Lower lobe of right lung (tissue), 2 donors: ENCODE measurements at places on chromosomes 12 and 14.

DNA sequence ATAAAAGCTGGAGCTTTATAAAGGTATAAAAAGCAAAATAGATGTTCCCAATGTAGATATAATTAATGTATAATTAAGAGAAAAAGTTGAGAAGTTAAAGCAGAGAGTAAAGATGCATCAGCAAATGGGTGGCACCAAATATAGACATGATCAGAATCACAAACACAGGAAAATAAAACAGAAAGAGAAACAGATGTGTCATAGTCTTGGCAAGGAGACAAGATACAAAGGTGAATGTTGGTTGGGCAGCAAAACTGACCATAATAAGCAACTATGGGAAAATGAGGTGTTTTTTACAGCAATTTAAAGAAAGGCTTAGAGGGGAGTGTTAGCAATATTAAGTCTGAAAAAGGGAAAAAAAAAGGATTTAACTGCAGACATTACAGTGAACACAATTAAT lies 135.4 kb upstream of the CLEC14A start:
- no peak overlapping the region for H3K27ac ChIP-seq
- no peaks in the 10 kb centered on the region for H3K4me1 ChIP-seq
- H3K27me3 ChIP-seq: no peaks in the 10 kb centered on the region
- DNase-seq: no peak
- no peaks in the 10 kb centered on the region for H3K36me3 ChIP-seq
- H3K4me3 ChIP-seq: no peak overlapping the region

DNA sequence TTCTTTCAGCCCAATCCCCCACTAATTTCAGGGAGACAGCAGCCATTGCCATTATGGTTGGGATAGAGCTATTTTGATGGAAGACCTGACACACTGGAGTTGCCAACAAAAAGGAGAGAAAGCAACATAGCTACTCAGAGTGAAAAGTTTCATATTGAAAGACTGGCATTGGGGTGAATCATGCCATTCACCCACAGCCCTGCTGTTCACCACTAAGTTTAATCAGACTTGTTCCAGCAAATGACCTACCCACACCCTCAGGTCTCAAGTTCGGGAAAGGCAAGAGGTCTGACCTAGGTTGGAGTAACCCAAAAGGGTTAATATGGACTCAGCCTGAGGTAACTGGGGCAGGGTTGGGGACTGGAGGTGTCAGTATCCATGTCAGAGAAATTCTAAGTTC lies 169.2 kb downstream of the PAWR start:
- H3K4me1 ChIP-seq: no peaks in the 10 kb centered on the region
- no peaks in the 10 kb centered on the region for H3K36me3 ChIP-seq
- no peak overlapping the region for H3K27ac ChIP-seq
- no peak for DNase-seq

GRCh38 chr12:54590978-54591591 lies 2.6 kb upstream of the PPP1R1A start:
- no peak for DNase-seq
- H3K4me3 ChIP-seq: no peak overlapping the region
- H3K4me1 ChIP-seq: peaks cover 14% of the 10 kb centered on the region
- H3K36me3 ChIP-seq: no peaks in the 10 kb centered on the region

DNA sequence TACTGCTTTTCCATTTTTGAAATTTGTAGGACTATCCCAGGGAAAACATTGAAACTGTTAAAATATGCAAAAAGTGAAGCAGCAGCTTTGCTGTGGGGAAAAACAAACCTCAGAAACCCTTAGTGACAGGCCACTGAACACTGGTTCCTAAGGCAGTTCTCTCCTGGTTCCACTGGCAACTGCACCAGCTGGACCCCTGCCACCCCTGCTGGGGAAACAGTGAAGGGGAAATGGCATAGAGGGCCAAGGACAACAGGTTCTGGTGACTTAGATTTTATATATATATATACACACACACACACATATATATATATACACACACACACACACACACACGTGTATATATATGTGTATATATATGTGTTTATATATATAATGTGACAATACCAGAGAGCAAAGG lies 16.2 kb upstream of the KRT7 start:
- DNase-seq: no peak
- no peak overlapping the region for H3K4me3 ChIP-seq
- peaks cover 25% of the 10 kb centered on the region for H3K4me1 ChIP-seq
- peak overlapping the region; percentile 18 for H3K27ac ChIP-seq
- H3K36me3 ChIP-seq: no peaks in the 10 kb centered on the region
- no peaks in the 10 kb centered on the region for H3K27me3 ChIP-seq

- H3K27ac ChIP-seq: peak overlapping the region; percentile 97
- peaks cover 6% of the 10 kb centered on the region for H3K36me3 ChIP-seq
- peak overlapping the region; percentile 79 for H3K4me3 ChIP-seq
- H3K4me1 ChIP-seq: peaks cover 51% of the 10 kb centered on the region
- peak; percentile 80 for DNase-seq
Observed at GRCh38 chr12:68611094-68611805, 551 bp downstream of the RAP1B start.

DNA sequence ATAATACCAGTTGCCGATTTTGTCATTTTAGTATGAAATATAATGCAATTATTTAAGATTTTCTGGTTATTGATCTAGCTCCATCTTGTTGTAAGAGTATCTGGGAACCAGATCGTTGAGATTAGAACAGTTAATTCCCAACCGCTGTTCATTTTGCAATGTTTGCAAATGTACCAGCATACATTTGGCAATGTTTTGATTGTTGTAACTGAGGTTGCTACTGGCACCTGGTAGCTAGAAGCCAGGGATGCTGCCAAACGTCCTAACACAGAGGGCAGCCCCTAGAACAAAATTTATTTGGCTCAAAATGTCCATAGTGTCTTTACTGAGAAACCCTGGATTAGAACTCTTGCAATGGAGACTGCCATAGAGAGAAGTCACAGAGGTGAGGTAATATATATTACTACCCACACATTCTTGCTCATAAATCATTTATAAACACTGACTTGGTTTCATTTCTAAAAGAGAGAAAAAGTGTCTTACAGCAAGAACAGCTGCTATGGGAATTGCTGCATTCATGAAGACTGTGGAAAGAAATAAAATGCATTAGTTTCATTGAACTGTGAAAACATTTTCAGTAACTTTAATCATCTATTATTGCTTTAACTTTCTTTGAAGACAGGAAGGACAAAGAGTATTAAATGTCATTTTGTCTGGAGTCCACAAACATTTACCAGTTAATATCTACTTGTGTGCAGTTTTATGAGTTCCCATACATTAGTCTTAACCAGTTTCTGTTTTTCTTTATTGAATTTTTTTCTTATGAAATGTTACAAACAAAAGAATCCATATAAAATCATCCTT lies 46.2 kb downstream of the ABCC9 start:
- H3K36me3 ChIP-seq: no peaks in the 10 kb centered on the region
- H3K27ac ChIP-seq: no peak overlapping the region
- H3K4me3 ChIP-seq: no peak overlapping the region
- DNase-seq: no peak
- no peaks in the 10 kb centered on the region for H3K27me3 ChIP-seq
